Omental fat pad (tissue), 4 donors: ENCODE measurements at places on chromosomes 1 and 21. TPM values are rescaled to one million over a fixed set of nuclear protein-coding genes. Genes with fewer than 3 reads are reported as not detected.
A peak's percentile ranks its signal among the peaks of the same experiment; 100 is the strongest.

DNA sequence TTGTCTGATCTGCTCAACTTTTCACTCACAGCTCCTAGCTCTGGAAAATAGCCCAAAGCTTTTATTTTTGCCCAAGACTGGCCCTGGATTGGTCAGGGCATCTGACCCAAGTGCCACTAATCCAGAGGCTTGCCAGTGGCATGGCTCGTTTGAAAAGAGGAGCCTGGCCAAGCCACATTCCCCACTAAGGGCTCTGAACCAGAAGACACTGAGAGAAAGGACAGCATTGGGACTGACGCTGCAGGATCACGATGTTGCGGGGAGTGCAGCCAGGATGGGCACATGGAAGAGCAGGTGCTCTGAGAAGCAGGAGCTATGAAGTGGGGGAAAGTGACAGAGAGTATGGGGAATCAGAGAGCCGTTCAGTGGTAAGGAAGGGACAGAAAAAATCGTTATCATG lies 44.9 kb upstream of the TSPAN2 start:
- no peak for DNase-seq

DNA sequence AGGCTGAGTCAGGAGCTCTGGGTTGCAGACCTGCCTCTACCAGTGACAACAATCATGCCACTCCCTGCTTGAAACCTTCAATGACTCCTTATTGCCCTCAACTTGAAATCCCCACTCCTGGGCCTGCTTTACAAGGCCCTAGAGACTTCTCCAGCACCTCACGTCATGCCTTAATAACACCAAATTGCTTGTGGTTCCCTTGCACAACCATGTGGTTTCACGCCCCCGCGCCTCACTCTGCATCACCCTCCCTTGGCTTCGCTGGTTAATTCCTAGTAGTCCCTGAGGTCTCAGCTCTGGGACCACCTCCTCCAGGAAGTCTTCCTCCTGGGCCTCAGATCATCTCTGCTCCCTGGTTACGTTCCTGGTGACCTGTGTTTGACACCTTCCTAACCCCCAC lies 33.0 kb downstream of the EPHA2 start:
- peak; percentile 59 for DNase-seq

DNA sequence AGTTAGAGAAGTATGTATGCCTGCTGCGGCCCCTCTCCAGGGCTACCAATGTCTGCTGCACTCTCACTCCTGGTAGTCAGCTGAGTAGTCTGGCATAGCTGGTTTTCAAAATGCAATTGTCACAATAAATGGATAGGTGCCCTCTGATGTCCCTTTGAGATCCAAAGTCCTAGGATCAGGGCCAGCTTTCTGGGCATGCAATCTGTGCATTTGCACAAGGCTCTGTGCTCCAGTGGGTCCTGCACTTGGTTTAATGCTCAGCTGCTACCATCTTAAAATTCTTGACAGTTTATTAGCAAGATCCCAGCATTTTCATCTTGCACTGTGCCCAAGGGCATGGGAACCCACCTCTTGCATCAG lies 233.8 kb downstream of the LTN1 start:
- DNase-seq = no peak

- no peak for DNase-seq
These were observed 9.0 kb upstream of the PLA2G2A start for GRCh38 chr1:19988267-19989006.

- no peak for DNase-seq
These were observed 94.2 kb downstream of the DISC1 start for GRCh38 chr1:231720652-231721325.

- DNase-seq = no peak
These were observed 77.8 kb upstream of the C1orf105 start for GRCh38 chr1:172342584-172343239.

DNA sequence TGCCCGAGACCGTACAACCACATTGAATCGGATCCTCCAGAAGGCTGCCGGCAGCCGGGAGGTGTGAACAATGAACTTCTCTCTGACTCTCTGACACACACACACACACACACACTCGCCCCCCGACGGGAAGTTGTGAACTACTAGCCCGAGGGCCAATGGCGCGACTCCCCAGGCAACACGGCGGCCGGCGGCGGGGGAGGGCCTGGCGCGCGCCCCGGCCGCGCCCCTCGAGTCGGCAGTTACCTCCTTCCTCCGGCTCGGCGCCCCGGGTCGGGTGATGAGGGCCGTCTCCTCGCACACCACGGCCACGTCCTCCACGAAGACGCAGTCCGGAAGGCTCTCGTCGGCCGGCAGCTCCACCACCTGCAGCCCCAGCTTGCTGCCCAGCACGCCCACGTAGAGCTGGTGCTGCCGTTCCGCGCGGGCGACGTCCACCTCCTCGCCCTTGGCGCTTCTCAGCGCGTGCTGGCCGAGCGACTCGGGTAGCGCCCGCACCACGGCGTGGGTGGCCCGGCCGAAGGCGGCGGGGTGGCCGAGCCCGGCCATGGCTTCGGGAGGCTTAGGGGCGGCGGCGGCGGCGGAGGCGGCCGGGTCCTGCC lies 361 bp downstream of the DDAH1 start:
- peak; percentile 48 for DNase-seq

HCN3 gene
- 1.8 TPM for total RNA-seq

ERG gene
- 63.7 TPM for total RNA-seq

OR2T11 gene
- not detected for total RNA-seq

NCF2 gene
- 53.8 TPM for total RNA-seq

MX2 gene
- total RNA-seq = 21.6 TPM

OR2L5 gene
- not detected for total RNA-seq
